ENCODE measurements at places on chromosomes 2 and 18.
A peak's percentile ranks its signal among the peaks of the same experiment; 100 is the strongest.

- no peak for DNase-seq
Measured at GRCh38 chr2:191795715-191796114, 51.2 kb downstream of the CAVIN2 start.

DNA sequence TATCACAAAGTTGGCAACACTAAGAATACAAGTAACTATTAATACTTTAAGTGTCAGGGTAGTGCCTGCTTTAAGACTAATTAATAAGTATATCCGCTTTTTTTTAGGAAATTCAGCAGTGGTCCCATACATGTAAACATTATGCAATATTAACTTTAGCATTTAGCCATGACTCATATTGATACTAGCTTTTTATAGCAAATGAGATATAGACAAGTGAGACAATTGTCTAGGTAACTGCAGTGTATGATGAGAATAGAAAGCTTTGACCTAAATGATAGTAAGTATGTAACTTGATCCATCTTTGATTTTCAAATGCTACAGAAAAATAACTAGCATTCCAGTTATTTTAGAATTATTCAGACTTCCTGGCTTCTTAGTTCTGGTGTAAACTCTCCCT is 27.4 kb upstream of the VRK2 start:
- no peak for DNase-seq

DNA sequence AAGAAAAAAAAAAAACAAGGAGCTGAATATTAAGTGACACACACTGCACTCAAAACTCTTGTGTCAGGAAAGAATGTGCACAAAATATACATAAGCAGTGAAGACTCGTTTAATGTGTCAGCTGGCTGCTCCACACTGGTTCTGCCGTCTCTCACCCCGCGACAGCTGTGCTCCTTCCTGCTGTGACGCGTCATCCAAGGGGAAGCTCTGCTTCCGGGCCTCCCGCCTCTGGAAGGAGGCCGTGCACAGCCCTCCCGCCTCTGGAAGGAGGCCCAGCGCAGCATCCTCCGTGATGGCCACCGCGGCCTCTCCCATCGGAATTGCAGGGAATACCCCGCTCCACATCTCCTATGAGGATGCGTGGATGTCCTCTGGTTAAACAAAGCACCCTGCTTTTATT is 151.0 kb downstream of the HDAC4 start:
- DNase-seq, result no peak

GRCh38 chr2:239800785-239801386 is 224.3 kb downstream of the NDUFA10 start:
- no peak for DNase-seq

GRCh38 chr2:225207043-225207442 is 164.8 kb upstream of the DOCK10 start:
- DNase-seq, result no peak

- DNase-seq, result no peak
Measured at GRCh38 chr2:209560911-209561310, 137.1 kb downstream of the MAP2 start.

DNA sequence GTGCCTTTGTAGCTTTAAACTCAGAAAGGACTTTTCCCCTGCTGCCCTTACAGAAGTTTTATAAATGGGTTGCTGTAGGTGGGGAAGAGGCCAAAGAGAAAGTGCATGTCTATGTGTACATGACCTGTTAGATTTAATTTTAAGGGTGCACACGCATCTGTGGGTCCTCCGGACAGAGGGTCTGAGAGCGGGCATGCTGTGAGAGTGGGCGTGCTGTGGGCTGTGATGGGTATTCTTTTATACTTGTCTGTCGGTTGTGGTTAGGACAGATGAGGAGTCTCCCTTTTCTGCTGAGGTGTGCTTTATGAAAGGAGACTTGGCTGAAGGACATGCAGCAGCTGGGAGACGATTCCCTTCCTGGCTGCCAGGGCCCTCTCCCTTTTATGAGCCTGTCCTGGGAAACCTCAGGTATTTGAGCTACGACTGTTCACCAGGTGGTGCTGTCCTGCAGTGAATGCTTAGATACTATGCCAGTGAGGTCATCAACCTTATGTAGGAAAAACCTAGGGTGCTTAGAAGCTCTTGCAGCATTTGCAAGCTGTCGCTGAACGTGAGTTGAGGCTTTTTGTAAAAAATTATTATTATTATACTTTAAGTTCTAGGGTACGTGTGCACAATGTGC is 67.5 kb downstream of the TANC1 start:
- peak; percentile 57 for DNase-seq

DNA sequence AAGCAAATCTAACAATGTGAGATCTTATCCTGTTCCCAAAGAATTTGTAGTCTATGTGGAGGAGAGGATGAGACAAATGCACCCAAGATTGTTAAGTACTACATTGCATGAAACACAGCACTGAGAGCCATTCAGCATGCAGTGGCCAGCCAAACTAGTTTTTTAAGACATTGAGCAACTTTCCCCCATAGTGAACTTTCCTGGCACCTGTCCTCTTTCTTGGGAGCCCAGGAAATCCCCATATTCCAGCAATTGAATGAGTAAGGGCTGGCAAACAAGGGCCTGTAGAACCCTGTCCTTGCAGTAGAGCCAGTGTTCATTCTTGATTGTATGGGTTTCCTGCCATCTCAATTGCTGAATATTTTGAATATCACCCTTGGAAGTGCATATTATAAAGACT is 58.8 kb upstream of the FIGN start:
- DNase-seq, result no peak

DNA sequence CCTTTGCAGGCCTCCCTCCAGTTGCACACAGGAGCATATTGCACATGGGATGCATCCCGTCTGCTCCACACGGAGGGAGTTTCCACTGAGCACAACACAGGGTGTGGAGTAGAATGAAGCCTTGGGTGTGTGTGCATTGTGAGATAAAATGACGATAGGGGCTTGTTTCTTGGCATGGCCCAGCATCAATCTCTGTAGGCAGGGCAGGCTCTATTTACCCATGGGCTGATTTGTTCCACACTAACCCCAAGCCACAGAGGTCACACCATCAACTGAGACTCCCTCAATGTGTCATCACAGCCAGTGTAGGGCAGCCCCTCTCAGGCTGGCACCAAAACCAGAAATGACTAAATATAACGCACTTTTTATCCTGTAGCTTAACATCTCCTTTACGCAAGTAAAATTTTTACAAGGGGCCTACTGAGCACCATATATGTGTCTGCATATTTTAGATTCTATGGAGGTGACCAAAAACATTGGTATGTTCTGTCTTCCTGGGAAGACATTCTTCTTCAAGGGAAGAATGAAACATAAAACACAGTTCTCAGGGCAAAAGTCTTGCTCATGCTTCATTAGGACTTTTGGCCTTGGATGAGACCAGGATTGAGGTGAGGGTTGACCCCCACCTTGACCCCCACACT is 2.7 kb upstream of the GKN1 start:
- peak; percentile 16 for DNase-seq

GRCh38 chr2:16069933-16070647 is 129.7 kb downstream of the MYCN start:
- DNase-seq, result no peak

- no peak for DNase-seq
Measured at GRCh38 chr2:219744600-219744999, 117.2 kb downstream of the SLC4A3 start.

- no peak for DNase-seq
Measured at GRCh38 chr18:13311193-13311592, 92.6 kb downstream of the LDLRAD4 start.

GRCh38 chr18:4200399-4200798 is 254.7 kb downstream of the DLGAP1 start:
- DNase-seq, result no peak

DNA sequence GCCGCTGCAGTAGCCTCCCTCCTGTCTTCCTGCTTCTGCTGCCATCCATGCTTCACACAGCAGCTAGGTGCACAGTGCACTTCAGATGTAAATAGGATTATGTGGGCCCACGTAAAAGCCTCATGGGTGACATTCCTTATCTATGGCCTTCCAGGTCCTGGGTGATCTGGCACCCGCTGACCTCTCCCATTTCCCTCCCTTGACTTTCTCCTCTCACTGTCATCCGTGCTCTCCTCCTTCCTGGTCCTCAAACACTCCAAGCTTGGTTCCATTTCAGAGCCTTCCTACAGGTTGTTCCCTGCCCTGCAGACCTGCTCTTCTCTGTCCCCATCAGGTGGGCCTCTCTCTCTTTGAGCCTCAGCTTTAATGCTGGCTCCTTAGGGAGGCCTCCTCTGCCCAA is 4.0 kb upstream of the SMYD5 start:
- no peak for DNase-seq

GRCh38 chr2:226690461-226691024 is 109.1 kb downstream of the IRS1 start:
- no peak for DNase-seq

DNA sequence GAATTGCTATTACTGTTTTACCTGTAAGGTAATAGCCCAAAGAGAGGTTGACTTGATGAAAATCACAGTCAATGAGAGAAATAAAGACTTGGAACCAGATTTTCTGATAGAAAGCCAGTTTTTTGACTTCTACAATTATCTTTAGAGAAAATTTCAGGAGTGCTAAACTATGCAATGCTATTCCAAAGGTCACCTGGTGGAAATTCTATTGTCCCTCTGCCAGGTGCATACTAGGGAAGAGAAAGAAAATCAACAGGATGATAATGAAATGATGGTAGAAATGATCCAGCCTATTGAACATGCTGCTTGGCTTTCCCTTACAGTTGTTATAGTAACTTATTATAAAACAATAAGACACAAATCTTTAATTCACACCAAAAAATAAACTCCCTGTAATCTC is 85.0 kb downstream of the FASTKD2 start:
- DNase-seq, result no peak

DNA sequence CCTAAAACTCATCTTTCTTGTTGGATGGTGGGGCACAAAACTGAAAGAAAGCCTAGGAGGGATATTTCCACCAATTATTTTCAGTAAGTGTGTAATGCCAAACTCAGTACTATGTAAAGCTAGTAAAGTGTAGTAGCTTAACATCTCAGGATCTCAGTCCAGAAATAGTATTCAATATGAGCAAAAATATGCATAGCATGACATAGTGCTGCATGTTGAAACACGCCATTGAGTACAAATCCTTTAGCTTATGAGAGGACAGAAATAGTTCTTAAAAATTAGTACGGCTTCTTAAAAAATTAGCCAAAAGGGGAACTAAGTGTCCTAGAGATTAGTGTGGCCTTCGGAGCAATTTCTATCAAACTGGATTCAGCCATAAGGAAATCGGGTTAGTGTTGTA is 21.7 kb upstream of the ATL2 start:
- no peak for DNase-seq

- DNase-seq, result no peak
Measured at GRCh38 chr2:100754951-100755350, 65.0 kb upstream of the NPAS2 start.

GRCh38 chr18:58276789-58277739 is 233.0 kb downstream of the NEDD4L start:
- DNase-seq, result no peak

DNA sequence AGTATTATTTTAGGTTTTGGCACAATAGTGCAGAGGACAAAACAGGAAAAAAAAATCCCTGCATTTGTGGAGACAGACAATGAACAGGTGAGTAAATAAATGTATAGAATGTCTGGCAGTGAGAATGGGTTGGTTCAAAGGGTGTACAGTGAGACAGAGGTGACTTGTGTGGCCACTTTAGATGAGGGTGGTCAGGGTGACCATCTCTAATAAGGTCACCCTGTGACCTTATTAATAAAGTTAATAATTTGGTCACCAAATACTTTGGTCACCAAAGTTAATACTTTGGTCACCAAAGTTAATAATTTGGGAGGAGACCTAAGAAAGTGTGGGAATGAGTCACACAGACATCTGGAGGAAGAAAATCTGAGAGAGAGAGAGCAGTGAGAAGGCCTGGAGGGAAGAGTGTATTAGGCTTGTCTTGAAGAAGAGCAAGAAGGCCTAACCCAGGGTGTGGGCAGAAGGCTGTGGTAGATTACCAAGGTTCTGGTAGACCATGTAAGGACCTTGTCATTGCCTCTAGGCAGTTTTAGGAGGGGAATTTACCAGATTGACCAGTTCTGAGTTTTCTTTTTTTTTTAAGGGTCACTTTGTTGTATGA is 1368.4 kb upstream of the CELF4 start:
- DNase-seq, result no peak

- DNase-seq, result no peak
Measured at GRCh38 chr18:74595431-74595830, 2.2 kb upstream of the ZNF407 start.

DNA sequence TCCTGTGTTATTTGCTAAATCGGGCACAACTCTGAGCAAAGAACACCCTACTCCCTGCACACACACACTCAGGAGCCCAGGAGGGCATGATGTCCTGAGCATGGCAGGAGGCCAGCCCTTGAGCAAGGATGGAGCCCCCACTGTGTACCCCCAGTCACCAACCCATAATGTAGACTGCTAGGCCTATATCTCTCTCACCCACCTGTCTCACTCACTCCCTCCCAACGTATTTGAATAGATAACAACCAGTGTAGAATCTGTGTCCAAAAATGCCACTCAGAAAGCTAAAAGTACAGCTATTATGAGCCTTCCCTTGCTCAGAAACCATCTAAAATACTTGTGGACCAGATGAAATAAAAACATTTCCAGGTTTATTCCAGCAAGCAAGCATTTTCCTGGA is 29.3 kb downstream of the MERTK start:
- DNase-seq, result peak; percentile 84

- DNase-seq, result no peak
Measured at GRCh38 chr2:237547841-237548416, 18.4 kb upstream of the PRLH start.

DNA sequence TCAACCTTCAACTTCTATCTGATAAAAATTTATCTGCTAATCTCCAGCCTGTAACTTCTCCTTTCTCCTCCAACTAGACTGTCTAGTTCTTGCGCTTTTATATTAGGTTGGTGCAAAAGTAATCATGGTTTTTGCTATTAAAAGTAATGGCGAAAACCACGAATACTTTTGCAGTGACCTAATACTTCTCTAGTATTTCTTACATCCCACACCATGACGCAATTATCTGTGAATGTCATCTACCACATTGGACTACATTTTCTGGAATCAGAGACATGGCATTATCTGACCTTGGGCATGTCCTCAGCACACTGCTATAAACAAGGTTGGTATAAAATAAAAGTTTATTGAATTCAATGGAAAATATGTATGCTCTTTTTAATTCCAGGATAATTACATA is 370.2 kb upstream of the LYPD1 start:
- DNase-seq, result no peak

DNA sequence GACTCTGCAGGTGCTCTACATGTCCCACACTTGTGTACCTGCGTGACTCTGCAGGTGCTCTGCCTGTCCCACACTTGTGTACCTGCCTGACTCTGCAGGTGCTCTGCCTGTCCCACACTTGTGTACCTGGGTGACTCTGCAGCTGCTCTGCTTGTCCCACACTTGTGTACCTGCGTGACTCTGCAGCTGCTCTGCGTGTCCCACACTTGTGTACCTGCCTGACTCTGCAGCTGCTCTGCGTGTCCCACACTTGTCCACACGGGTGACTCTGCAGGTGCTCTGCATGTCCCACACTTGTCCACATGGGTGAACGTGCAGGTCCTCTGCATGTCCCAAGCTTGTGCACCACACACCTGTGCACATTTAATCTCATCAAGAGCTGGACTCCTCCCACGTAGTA is 576.7 kb upstream of the SALL3 start:
- no peak for DNase-seq

- peak; percentile 69 for DNase-seq
Measured at GRCh38 chr2:165016772-165017411, 61.6 kb upstream of the SLC38A11 start.

- no peak for DNase-seq
Measured at GRCh38 chr2:117963446-117963845, 50.4 kb downstream of the CCDC93 start.
